ENCODE measurements at places on chromosomes 3 and 15.

- DNase-seq, result no peak
These were observed 26.7 kb downstream of the CEP70 start for GRCh38 chr3:138567403-138567802.

GRCh38 chr3:160472344-160472743 lies 22.8 kb upstream of the TRIM59 start:
- no peak for DNase-seq

DNA sequence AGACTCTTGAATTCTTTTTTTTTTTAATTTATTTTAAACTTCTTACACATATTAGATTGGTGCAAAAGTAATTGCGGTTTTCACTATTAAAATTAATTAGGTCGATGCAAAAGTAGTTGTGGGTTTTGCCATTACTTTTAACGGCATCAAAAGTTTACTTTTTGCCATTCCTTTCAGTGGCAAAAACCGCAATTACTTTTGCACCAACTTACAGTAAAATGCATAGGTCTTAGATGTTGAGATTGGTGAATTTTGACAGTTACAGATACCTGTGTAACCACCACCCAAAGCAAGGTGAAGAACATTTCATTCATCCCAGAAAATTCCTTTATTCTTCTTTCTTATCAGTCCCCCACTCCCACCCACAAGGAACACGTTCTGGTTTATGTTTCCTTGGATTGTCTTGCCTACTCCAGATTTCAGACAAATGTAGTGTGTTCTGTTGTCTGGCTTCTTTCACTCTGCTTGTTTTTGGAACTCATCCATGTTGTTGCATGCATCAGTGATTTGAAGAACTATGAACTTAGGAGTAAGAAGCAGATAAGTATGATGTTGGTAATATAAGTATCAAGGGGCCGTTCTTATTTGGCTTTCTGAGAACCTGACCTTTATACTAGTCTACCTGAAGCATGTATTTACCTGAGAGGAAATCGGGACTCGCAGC lies 198.4 kb upstream of the UBE2E1 start:
- DNase-seq, result no peak

- DNase-seq, result no peak
These were observed 48.9 kb downstream of the UMPS start for GRCh38 chr3:124779116-124779515.

DNA sequence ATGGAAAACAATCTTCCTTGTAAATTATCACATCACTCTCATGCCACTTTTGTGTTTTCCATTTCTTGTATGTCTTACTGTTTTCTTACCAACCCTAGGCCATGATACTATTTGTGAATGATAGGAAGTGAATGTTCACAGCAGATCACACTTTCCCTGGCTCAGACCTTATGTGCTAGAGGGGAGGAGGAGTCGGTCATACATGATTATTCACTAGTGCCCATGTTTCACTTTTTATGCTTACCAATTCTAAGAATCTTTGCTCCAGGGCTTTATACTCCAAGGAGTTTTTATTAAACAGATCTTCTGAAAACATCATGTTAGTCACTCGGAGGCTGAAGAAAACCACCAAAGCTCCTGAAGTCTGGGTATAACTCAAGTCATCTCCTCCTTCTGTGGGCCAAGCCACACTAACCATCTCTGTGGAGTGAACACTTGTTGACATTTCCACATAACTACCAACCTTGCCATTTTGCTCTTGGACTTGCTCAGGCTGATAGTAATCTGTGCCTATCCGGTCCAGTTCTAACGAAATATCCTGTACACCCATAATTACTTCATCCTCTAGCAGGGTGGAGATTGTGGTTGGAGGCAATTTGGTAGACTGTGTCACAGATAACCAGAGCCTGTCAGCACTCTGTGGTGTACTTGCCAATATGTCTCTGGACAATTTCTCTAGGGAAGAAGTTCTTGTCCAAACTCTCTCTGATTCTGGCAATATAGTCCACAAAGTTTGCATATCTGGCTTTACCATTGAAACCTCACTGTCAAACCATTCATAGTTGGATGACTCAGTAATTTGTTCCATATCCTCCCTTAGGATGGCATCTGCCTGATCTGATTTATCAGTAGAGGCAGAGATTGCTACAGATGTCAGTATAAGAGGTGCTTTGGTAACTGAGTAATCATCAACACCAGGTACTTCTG lies 76.8 kb downstream of the IMPG2 start:
- DNase-seq, result no peak

DNA sequence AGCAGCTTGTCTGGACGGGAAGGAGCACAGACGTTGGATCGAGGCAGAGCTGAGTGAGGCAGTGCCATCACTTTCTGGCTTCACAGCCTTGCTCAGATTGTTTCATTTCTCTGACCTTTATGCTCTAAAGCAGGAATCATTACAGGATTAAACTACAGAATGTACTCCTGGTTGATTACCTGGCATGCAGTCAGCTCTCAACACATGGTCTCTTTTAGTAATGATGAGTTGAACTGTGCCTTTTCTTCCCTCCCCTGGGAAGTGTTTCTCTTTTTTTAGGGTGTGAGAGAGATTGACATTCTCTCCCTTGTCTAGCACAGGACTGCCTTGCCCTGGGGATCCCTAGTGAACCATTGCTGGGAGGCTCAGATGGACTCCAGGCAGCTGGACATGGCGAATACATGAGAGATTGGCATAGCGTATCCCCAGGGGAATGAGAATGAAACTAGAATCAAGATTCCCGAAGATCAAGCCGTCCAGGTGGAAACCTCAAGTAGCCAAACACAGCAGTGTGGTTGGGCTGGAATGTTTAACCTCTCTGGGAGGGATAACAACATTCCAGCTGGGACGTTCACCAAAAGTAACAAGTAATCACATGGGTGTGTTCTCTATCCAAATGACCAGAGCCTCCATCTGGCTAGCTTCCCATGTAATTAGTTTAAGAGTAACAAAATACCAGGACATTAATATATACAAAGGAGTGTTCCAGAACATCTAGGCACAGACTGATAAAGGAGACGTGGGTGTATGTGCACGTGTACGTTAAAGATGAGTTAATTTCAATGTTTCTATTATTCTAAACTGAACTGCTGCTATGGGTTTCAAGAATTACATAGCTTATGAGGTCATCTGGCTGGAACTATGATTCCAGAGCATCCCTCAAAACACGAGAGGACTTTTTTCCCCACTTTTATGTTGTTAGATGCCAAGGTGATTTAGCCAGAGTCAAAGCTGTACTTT lies 118.6 kb upstream of the NR2E3 start:
- no peak for DNase-seq

DNA sequence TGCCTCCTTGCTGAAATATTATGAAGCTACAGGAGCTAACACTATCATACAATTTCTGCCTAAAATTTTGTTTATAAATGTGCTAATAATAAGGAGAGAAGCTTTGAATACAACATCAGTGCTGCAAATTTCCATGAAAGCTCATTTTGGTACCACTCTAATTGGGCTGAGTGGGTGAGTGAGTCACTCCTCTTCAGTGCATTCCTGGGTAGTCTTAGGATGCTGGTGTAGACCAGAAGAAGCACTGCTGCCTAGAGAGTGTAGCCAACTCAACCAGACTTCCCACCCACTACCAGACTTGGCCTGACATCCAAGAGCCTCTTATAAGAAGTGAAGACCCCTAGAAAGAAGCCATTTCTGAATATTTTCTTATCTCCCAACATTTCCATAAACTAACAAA lies 32.5 kb upstream of the CCDC54 start:
- no peak for DNase-seq

GRCh38 chr15:32692286-32692685 lies 25.5 kb upstream of the GREM1 start:
- DNase-seq, result no peak

DNA sequence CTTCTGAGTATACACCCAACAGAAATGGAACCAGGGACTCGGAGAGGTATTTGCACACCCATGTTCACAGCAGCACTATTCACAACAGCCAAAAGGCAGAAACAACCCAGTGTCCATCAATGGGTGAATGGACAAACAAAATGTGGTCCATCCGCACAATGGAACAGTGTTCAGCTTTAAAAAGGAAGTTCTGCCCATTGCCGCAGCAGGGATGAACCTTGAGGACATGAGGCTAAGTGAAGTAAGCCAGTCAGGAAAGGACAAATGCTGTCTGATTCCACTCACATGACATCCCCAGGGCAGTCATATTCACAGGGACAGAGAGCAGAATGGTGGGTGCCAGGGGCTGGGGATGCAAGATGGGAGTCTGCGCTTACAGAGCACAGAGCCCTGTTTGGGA lies 7.5 kb downstream of the IQSEC1 start:
- no peak for DNase-seq

- no peak for DNase-seq
These were observed 289.7 kb downstream of the MAGI1 start for GRCh38 chr3:65749066-65749465.

- DNase-seq, result no peak
These were observed 94.9 kb downstream of the NTRK3 start for GRCh38 chr15:88161636-88162035.

DNA sequence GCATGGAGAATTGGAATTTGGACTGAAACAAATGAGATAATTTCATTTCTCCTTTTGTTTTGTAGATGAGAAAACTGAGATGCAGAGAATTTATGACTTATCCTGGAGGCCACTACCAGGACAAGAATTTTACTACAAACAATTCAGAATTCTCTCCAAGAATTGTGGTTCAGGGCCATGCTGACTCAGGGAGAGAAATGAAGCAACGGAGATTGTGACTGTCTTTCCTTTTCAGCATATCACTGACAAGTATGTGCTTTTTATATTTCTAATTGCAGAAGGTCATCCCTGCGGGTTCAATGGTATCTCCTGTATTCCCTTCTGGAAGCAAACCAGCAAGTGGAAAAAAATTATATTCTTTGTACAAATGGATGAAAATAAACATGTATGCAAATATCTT lies 170.8 kb upstream of the MITF start:
- no peak for DNase-seq

- no peak for DNase-seq
These were observed 82.7 kb downstream of the SLC25A26 start for GRCh38 chr3:66303491-66303901.

DNA sequence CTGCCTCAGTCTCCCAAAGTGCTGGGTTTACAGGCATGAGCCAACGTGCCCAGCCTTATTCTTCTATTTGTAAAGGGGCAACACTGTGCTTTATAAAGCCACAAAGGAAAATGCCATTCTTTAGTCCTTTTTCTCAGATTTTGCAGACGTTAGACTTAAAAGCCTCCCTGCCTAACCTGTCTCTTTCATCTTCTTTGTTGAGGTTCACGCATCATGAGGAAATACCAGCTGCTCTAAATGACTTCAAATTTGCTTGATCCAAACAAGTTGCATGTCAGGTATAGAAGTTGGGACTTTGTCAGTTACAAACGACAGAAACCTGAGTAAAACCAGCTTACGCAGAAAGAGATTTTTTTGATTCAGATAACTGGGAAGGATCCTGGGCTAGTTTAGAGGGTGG lies 51.1 kb upstream of the LRRFIP2 start:
- DNase-seq, result no peak

DNA sequence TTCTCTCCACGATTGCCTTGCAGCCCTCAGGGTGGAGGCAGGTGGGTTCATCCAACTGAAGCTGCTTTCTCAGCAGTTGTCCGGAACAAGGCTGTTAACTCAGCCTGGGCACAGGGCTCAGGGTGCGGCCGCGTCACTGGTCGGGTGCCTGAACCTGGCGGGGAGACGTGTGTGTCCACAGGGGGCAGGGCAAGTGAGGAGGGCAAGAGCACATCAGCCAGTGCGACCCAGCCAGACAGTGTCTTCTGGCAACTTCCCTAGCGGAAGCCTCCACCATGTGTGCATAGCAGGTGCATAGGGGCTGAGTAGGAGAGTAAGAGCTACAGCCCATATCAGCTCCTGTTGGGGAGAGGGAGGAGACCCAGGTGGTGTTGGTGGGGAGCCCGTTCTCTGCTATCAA lies 150.4 kb upstream of the THRB start:
- DNase-seq, result no peak

GRCh38 chr3:46098319-46098761 lies 71.1 kb upstream of the XCR1 start:
- DNase-seq, result no peak

- DNase-seq, result no peak
These were observed 56.3 kb upstream of the FSTL1 start for GRCh38 chr3:120506828-120507774.

- DNase-seq, result no peak
These were observed 5.2 kb downstream of the EXOSC7 start for GRCh38 chr3:44981220-44981619.

- no peak for DNase-seq
These were observed 39.6 kb downstream of the LEKR1 start for GRCh38 chr3:156865732-156866131.

DNA sequence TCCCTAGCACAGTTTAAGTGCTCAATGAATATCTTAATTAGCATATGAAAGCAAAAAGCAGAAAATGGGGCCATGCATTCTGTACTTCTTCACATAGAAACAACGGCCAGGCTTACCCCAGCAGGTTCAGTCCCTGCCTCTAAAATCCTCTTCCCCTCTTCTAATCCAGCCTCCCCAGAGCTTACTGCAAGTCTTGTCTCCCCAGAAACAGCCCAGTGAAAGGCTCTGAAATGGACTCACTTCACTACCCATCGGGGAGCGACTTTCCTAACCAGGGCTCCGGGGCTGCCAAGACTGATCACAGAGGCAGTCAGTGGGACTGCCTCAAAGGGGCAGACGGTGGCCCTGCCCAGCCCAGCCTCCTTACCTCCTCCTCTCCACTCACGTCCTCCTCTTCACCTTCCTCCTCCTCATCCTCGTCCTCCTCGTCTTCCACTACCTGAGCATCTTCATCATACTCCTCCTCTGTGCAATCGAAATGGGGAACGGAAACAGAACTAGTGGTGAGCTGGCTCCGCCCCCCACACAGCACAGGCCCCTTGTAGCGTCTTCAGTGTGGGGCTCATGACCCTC lies 38.0 kb downstream of the ANP32A start:
- DNase-seq, result no peak

GRCh38 chr3:181358562-181358961 lies 353.2 kb upstream of the SOX2 start:
- DNase-seq, result no peak

DNA sequence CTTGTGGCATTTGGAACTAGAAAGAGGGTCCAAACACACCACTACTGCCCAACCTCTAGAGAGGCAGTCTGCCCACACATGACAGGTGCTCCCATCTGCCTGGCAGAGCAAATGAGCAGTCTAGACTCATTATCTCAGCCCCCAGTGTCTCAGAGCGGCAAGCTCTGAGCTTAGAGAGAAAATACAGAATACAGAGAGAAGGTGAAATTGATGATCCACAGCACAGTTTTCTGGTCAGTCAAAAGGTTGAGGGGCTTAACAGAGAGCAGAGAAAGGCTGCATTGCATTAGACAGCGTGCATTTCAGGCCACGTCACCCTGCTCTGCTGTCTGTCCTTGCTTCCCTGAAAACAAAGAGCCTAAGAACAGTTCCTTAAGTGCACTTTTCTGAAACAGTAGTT lies 135.1 kb downstream of the KCNMB2 start:
- no peak for DNase-seq

GRCh38 chr3:13575459-13576061 lies 26.6 kb downstream of the FBLN2 start:
- DNase-seq, result no peak

GRCh38 chr15:51888593-51889195 lies 59.2 kb downstream of the TMOD3 start:
- no peak for DNase-seq
